GM04503 (cell line): ENCODE measurements at places on chromosomes 16 and 17.

- no peak for DNase-seq
These were observed 184.8 kb upstream of the ZFHX3 start for GRCh38 chr16:73232555-73233328.

- DNase-seq, result no peak
These were observed 15.7 kb downstream of the IL34 start for GRCh38 chr16:70661918-70662641.

DNA sequence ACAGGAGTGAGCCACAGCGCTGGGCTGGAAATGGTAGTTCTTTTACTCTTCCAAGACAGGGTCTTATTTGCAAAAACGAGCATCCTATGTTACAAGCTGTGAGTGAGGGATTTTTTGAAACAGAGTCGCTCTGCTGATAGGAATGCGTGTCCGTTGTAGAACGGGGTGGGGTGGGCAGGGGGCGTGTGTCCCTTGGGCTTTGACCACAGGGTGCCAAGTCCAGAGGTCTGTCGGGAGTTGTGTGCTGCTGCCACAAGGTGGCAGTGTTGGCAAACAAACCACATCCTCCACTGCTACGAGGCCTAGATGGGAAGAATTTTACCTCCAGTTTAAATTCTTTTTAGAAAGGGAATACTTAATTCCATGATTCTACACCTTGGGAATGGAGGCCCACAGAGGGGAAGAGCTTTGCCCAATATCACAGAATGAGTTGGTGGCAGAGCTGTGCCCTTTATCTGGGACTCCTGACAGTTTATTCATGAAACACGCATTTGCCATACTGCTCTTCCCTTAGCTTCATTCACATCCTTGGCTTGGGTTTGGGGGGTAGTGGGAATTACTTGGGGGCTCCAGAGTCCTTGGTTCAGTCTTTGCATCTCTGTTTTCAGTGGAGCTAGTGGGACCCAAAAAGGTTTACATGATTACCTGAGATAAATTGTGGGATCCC, 30.6 kb upstream of the ETV4 start:
- no peak for DNase-seq

- DNase-seq, result no peak
These were observed 25.2 kb upstream of the ABCC3 start for GRCh38 chr17:50609380-50610074.

DNA sequence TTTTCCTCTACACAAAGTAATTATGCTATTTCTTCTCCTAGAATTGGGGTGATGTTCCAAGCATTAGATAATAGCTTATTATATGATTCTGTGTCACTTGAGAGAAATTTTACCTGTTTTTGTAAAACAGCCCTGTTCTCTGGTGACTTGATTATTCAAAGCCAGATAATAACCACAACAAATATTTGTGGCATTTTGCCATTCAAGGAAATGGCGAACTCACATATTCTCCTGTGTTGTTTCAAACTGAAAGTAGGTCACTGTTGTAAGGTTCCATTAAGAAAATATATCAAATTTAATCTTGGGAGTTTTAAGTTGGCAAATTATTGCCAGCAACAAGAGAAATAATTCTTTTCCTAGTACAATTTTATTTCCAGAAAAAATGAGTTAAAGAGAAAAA, 124.8 kb downstream of the STXBP4 start:
- no peak for DNase-seq

GRCh38 chr17:6100891-6101500, 30.8 kb downstream of the WSCD1 start:
- no peak for DNase-seq

GRCh38 chr17:81037026-81037797, 2.3 kb downstream of the BAIAP2 start:
- no peak for DNase-seq
